LNCaP clone FGC (cell line): ENCODE measurements at places on chromosomes 13 and 19.
A peak's percentile ranks its signal among the peaks of the same experiment; 100 is the strongest.

GRCh38 chr13:23628250-23628649 lies 58.0 kb downstream of the TNFRSF19 start:
- DNase-seq: no peak

DNA sequence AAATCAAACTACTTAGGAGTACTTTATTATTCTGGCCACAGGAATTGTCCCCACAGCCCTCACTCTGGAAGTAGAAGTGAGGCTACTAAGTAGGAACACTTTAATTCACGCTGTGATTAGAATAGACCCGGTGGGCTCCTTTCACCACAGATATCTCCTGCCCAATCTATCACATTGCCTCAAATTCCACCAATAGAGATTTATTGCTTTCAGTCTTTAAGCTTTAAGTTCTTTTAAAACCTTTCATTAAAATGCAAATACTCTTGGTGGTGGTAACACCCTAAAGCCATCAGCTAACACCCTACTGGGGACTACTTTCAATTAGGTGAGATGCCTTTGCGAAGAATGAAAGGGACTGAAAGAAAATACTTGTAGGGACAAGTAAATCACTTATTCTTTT lies 181.9 kb downstream of the DACH1 start:
- no peak for DNase-seq

DNA sequence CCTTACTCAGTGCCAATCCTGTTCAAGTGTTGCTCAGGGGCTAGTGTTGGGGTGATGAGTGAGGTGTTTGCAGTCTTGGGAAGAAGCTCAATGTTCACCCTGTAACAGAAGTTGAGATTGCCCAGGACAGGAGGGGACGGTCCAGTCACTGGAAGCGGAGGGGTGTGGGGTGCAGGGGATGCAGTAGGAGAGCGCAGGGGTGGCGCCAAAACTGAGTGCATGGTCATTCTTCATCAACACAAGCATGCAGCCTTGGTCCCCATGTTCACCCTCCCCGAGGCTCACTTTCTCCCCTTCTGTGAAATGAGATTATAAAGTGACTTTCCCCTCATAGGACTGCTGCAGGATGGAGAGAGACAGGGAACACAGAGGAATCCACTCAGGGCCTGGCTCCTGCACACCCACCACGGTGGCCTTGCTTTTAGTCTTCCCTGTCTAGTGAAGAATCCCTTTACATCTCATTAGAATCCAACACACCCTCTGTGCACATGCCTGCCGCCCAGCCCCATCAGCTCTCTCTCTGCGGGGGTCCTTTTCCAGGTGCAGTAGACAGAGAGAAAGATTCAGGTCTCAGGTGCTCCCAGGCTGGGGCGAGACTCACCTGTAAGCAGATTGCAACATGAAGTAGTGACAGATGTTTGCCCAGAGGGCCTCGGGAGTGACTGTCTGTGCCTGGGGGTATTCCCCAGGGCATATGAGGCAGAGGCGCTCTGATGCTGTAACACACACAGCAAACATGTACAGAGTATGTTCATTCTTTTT lies 93.2 kb downstream of the TSHZ3 start:
- DNase-seq: no peak

DNA sequence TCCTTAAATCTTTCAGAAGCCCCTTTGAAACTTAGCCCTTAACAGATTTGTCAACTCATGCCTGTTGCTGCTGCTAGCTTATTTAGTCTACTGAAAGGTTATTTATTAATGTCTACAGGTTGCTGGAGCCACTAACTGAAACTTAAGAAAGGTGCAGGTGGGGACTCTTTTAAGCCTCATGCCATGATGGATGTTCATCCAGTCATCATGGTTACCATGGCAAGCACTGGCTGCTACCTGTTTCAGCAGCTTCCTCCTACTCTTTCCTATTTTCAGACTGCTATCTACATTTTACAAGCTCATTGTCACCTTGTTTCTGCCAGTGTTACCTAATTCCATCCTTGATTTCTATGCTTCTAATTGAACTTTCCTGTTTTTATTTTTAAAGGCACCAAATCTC lies 27.1 kb downstream of the DGKH start:
- no peak for DNase-seq

DNA sequence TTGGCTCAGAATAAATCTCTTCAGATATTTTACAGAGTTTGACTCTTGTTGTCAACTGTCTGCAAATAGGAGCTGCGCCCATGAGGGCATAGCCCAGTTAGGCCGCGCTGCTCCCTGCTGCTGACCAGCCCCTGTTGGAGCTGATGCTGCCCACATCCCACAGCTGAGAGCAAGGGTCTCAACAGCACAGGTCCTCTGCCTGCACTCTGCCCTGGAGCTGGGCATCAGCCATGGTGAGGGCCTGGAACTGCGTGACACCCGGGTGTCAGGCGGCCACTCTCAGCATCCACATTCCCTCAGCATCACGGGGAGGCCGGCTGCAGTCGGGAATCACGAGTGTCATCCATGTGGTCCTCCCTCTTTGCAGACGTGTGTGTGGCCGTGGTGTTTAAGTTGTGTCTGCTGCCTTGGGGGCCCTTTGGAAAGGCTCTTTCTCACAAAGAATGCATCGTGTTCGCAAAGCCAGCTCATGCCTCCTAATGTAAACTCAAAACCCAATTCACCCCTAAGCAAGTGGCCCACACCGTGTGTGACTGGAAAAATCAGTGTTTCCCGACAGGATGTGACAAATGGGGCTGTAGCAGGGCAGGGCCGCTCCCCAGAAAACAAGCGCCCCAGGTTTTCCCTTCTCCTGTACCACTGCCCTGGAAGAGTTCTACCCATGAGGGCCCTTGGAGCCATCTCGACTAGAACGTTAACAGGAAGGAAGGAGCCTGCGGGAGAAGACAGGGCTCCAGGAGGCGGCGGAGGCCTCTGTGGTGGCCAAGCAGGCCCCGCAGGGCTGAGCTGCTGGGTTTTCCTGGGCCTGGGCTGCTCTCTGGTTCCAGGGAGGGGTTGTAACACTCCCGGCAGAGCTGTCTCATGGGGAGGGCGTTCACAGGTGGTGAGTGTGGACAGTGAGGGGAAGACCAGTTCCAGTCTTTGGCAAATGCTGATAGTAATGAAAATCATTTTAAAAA lies 20.3 kb downstream of the ATP11A start:
- no peak for DNase-seq

DNA sequence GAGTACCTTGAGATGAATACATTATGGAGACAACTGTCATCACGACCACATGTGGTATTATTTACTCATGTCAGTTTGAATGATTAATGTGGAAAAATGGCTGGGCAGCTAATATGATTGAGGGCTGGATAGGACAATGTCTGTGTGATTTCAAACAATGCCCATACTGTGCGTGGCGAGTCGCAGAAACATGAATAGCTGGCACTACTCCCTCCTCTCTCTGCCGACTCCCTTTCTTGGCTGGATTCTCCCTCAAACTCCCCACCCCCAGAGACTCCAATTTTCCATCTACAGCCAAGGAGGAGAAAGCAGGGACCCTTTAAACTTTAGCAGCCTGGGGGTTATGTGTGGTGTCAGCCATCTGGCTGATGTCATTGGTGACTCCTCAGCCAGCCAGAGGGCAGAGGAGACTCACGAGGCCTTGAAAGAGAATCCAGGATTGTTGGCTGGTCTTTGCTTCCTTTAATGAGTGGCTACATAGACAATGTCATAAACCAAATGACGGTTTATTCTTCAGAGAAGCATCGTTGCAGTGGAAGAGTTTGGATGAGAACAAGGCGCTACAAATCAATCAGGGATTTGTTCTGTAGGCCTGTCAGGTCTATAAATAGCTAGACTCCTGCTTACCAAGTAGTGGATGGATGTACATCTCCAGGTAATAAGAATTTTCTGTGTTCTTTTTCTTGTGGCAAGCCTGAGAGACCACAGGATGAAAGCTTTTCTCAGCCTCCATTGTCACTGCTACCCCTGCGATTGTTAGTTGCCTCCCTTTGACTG lies 165.6 kb downstream of the DLEU7 start:
- no peak for DNase-seq

DNA sequence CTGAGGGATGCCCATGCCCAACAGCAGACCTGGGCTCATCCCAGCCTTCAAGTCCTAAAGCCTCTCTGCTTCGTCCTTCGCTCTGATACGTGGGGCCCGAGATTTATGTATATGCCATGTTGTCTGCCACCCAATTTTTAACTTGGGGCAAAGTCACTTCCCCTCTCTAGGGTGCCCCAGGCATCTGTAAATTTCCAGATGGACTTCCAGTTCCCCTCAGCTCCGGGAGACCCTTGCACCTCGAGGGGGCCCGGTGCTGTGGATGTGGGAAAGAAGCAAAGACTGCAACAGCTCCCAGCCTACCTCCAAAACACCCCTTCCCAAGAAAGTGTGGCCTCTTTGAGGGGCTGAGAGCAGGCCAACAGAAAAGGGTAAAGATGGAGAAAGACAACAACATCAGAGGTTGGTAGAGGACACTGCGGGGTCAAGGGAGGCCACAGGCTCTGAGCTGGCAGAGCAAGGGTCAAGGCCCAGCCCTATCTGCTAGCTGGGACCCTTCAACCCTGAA lies 97.4 kb downstream of the STK24 start:
- no peak for DNase-seq

GRCh38 chr19:36331353-36332228 lies 47.4 kb downstream of the ZFP14 start:
- DNase-seq: peak; percentile 99

DNA sequence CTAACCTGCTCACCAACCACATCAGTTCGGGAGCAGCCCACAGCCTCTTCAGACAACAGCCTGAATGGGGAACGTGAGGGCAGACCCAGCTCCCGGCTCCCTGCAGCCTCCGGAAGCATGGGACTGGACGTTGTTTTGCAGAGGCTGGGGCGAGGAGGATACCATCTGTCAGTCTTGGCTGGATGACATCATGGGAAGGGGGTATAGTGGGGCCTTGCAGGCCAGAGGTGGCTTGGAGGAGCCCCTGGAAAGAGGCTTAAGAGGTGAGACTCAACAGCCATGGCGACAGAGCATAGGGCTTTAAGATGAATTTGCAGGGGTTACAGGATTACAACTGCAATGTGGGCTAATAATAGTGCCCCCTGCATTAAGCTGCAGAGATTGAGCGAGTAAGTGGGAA lies 1.5 kb downstream of the FXYD3 start:
- DNase-seq: no peak

DNA sequence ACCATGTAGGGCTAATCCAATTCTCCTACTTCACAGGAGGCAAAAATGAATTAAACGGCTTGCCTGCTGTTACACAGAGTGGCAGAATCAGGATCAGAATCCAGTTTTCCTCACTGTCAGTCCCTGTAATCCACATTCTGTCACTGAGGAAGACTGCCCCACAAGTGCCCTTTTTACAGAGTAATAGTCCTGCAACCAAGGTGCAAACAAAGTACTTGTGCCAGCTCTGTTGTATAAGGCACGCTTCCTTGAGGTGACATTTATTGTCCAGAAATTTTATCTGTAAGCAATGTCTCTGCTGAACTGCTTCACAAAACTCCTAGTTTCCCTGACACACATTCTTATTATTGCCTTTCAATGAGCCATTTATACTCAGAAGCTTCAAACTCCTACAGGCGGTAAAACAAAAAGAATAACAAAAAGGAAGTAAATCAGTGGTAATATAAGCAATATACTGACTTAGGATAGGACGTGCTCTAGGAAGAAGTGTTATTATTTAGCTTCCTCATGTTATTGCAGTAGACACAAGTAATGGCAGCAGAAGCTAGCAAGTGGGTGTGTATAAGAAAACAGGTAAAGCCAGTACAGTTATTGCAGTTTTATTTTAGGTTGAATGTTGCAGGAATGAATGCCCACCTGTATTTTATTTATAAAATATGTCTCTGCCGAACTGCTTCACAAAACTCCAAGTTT lies 28.8 kb downstream of the SPRY2 start:
- no peak for DNase-seq
